Astrocyte (in vitro differentiated cells and primary cell): ENCODE measurements at places on chromosomes 12 and 14.

DNA sequence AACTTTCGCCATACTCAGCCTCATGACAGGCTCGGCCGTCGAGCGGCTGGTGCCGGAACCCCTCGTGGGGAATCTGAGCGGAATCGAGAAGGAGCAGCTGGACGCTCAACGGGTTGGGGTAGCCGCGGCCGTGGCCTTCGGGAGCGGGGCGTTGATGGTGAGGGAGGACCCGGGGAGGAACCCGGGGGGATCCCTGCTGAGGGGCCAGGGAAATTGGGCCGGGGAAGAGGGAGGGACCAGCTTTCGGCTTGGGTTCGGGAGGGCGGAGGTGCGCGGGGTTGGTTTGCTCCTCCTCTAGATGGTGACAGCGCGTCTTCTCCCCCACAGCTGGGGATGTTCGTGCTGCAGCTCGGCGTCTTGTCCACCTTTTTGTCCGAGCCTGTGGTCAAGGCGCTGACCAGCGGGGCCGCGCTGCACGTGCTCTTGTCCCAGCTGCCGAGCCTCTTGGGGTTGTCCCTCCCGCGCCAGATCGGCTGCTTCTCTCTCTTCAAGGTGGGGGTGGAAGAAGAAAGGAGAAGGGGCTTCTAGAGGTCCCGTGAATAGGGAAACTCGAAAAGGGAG lies 9.8 kb downstream of the ARHGEF25 start:
- no peak for DNase-seq

- DNase-seq, result no peak
Measured at GRCh38 chr14:59241121-59241520, 52.7 kb downstream of the DAAM1 start.

DNA sequence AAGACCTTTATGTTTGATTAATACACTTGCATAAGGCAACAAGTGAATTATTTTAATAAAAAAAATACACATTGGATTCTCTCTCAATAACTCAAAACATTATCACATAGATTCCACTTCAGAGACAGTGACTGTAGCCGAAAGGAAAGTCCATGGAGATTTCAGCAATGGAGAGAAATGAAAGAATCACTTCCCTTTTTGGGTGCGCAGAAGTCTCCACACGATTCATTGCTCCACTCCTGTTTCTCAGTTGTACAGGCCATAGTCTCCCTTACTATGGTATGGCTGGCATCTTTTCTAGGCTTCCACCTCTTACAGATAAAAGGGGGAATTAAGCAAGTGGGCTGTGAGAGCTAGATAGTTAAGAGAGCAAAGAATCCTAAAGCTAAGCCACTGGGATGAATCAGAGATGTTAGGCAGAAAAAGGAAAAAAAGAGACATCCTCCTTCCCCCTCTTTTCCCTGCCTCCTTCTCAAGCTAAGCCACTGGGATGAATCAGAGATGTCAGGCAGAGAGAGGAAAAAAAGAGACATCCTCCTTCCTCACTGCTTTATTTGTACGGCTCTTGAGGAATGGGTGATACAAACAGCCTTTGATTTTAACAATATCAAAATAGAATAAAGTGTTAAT lies 16.3 kb downstream of the ST8SIA1 start:
- peak; percentile 67 for DNase-seq

GRCh38 chr12:124323771-124324530 lies 29.1 kb downstream of the RFLNA start:
- peak; percentile 42 for DNase-seq

- DNase-seq, result no peak
Measured at GRCh38 chr12:55043542-55043941, 23.8 kb downstream of the NEUROD4 start.

DNA sequence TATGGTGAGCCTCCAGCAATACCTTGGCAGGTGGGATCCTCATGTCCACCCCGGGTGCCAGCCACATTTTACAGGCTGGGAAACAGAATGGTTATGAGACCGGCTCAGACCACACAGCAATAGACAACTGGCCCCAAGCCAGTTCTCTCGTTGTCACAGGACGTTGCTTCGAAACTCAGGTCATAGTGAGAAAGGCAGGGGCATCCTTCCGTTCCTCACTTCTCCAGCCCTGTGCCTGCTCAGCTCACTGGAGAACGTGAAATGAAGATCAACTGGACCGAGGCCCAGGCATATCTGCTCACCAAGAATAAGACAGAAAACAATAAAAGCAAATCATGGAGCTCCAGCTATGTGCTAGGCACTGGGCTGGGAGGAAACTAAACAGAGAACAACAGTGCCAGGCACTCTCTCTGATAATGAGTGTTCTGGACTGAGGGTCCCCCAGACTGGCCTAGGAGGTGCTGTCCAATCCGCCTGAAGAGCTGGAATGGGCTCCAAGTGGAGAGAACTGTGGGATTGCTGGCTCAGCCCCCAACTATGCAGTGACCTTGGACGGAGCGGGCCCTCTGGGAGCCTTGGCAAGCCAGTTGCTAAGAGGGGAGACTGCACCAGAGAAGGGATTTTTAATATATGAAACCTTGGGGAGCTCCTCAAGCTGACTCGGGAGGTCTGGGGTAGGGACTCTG lies 18.8 kb upstream of the FAIM2 start:
- no peak for DNase-seq

- DNase-seq, result no peak
Measured at GRCh38 chr14:104319491-104320241, 181.3 kb downstream of the KIF26A start.

- DNase-seq, result no peak
Measured at GRCh38 chr12:57148469-57149244, 1.2 kb upstream of the LRP1-AS start.

- no peak for DNase-seq
Measured at GRCh38 chr14:32602699-32603098, 273.6 kb downstream of the AKAP6 start.

DNA sequence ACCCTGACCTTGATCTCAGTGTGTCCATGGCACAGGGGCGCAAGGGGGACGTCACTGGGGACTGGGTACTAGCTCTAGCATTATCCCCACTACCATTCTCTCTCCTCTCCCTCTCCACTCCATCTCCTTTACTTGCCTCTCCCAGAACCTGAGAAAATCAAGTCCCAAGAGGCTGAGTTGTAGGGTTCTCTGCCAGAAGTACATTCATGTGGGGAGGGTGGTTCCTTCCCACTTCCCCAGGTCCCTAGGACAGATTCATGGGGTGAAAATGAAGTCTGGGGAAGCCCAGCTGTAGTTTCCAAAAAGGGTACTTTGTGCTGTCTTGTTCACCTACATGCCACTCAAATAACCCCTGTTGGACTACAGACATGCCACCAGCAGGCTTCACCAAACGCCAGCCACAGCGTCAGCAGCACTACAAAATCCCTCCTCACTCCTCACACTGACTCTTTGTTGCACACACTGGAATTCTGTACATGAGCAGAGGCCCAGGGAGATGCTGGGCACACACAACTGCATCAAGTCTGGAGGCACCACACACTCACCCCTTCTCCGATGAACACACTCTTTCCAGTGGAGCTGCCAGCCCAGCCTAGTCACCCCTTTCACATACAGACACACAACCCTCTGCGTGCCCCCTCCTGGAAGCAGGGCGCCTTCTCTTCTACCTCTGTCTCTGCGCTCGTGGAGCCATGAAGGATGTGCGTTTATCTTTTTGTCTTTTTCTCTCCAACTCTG lies 6.9 kb downstream of the RARG start:
- DNase-seq, result peak; percentile 27

DNA sequence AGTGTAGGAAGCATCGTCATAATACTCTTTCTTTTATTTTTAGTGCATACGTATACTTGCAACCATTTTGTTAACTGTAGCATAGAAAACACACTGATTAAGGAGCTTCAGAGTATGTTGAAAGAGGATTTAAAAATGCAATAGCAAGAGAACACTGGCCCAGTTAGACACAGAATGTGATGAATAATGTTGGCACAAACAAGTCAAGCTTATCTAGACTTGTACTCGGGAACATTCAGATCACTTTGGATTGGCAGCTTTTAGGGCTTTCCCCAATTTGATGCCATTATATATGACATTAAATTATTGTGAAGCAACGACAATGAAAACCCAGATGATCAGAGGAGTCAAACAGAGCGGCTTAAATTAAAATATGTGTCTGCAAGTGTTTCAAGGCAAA lies 468.1 kb downstream of the PRKD1 start:
- no peak for DNase-seq

DNA sequence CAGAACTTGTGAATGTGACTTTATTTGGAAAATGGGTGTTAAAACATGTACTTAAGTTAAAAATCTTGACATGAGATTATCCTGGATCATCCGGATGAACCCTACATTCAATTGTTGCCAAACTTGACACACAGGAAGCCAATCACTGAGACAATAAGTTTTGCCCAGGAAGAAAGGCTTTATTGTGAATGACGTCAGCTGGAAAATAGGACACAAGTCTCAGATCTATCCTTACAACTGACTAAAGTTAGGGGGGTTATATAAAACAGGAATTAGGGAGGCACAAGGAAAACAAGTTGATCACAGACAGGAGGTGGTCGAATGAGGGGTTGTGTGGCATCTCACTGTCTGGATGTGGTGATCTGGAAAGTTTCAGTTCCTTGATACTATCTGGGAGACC lies 126.9 kb downstream of the TTC8 start:
- DNase-seq, result no peak

DNA sequence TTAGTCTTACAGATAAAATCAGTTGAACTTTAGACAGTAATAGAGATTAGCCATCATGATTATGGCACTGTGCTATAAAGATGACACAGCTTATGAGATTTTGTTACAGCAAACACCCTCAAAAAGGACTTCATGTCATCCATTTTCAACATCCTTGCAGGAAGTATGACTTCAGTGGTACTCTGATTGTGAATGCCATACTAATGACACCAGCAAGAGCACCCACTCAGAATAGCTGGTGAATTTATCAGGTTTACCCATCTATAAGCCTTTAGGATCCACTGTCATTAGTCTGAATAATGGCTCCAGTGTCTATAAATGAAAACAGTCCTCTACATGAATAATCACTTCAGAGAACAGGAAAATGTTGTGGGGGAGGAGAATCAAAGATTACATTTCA lies 615.2 kb downstream of the RPS29 start:
- DNase-seq, result peak; percentile 47

- no peak for DNase-seq
Measured at GRCh38 chr14:23085458-23085857, 9.5 kb downstream of the ACIN1 start.
